ENCODE measurements at places on chromosomes 1 and 21. TPM values are rescaled to one million over a fixed set of nuclear protein-coding genes. Genes with fewer than 3 reads are reported as not detected.

GRCh38 chr1:165068741-165069140 lies 287.8 kb downstream of the LMX1A start:
- DNase-seq = no peak

DNA sequence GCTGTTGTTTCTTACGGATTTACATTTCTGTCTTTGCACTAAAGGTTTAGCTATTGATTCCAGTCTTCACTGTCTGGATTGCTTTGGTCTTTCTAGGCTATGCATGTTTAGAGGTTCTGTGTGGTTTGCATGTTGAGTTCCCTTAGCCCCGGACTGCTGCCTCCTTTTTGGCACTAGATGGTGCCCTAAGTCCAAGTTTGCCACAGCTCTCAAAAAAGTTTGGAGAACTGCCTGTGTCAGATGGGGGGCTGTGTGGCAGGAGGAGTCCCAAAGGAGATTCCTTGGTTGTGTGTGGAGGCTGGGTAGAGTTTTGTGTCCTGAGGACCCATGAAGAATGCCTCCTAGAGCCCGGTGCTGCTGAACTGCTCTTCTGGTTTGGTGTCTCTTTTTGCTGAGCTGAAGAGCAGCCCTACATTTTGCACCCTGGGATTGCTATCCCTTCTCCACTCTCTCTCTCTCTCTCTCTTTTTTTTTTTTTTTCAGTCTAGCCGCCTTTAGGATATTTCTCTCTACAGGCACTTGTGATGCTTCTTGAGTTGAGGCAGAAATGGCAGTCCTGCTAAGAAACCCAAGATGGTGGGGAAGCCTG lies 74.4 kb downstream of the PTGS2 start:
- DNase-seq = peak; percentile 59

GRCh38 chr1:232844791-232845190 lies 39.6 kb downstream of the MAP10 start:
- peak; percentile 76 for DNase-seq

DNA sequence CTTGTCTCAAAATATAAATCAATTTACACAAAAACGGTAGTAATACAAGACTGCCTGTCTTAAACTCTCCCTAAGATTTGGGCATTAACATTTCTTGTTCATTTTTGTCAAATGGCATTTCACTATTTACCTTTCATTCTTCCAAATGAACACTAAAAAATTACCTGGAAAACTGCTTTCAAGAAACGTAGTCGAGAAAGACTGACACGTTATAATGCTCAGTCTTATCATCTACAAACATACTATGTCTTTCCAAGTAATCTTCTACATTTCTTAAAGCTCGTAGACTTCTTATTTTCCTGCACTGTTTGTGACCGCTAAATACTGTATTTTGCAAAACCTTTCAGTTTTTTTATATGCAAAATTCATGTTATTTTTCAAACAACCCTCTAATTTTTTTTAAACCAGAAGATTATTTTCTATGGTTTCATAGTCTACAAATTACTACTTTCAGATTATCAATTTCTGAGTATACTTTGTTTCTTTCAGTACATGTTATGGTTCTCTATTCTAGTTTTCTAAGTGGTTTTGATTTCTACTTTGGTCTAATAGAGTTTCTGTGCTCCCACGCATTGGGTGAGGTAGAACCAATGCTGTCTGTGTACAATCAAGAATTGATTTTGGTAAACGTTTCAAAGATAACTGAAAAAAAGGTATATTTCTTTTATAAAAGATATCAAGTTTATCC lies 336.4 kb downstream of the SMYD3 start:
- DNase-seq = no peak

DNA sequence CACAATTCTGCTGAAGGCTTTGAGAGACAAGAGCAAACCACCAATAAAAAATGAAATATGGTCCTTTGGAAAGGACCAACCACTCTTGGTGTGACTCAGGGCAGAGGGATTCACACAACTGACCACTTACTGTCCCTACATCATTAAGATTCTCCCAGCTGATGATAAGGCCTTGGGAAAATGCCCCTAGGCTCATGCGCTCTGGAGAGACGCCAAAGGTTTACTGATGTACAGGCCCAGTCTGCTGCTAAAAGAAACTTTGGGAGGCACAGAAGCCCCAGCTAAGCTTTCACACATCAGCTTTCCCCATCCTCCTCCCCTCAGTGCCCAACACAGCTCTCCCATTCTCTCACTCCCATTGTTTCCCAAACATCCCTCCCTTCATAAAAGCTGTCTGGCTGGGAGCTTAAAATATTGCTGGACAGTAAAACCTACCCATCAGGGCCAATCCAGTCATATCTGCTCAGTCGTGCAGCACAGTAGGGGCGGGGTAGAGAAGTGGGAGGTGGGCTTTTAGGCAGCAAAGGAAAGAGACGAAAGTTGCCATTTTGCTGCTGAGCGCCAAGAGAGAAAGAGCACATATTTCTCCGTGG lies at the start of gene GJA8:
Gene GJA8, plus strand, starts transcription at position 543 of the 593 bp plus-strand sequence. CDS start 5,161 bp downstream, outside the sequence.
- no peak for DNase-seq

TBX19 gene
- total RNA-seq = 0.28 TPM

- DNase-seq = no peak
Measured at GRCh38 chr1:117925981-117926380, 3.4 kb downstream of the GDAP2 start.

GRCh38 chr1:183622013-183622412 lies 13.6 kb downstream of the ARPC5 start:
- no peak for DNase-seq

Data from IMR-90 (cell line).